ENCODE measurements at places on chromosomes 13 and 19.

GRCh38 chr13:109794095-109794494 is 7.7 kb upstream of the IRS2 start:
- no peak for ATAC-seq

- ATAC-seq, result no peak
Observed at GRCh38 chr13:111975539-111976473, 91.1 kb upstream of the SOX1 start.

DNA sequence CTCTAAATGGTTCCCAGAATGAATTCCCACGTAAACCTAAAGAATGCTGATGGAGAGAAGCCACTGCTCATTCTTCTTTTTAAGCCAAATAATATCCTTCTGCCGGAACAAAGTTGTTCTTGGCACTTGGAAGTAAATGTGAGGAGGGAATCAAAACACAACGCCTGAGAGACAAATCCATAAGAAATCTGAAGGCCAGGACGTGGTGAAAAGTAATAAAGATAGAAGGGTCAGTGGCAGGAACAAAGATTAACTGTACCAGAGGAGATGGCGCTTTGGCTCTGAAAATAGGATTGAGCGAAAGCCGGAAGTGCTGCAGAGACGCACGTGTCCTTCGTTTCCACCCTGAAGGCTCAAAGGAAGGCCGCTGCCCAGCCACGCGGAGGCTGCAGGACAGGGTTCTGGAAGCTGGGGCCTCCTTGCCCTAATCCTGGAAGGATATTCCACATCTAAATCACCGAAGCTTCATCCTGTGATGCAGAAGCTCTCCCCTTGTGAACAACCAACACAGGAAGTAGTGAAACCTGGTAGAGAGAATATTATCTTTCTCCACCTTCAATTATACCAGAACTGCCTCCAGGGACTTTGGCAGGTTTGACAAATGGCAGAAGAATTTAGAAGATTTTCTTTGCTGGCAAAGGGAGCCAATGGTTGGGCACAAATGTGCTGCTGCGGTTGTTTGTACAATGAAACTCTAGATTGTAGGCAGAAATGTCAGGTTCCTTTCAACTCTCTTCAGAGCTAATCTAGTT is 214.6 kb upstream of the SERP2 start:
- no peak for ATAC-seq

- peak; percentile 1 for ATAC-seq
Observed at GRCh38 chr19:21835429-21835809, 563 bp downstream of the ZNF43 start.

- ATAC-seq, result no peak
Observed at GRCh38 chr13:27263438-27263837, 7.2 kb upstream of the RASL11A start.
